ENCODE measurements at places on chromosomes 13 and 19. TPM values are rescaled to one million over a fixed set of nuclear protein-coding genes. Genes with fewer than 3 reads are reported as not detected.

The SCN1B gene
- polyA plus RNA-seq, result 1.5 TPM

The PSG1 gene
- not detected for polyA plus RNA-seq

The ATP4B gene
- not detected for polyA plus RNA-seq

The TTC9B gene
- polyA plus RNA-seq, result 111 TPM

The ADGRE2 gene
- not detected for polyA plus RNA-seq

The NOP53 gene
- polyA plus RNA-seq, result 65.0 TPM

The TMEM145 gene
- 30.9 TPM for polyA plus RNA-seq

The TEX29 gene
- polyA plus RNA-seq, result not detected

The PSG7 gene
- polyA plus RNA-seq, result not detected

The ITGBL1 gene
- 0.84 TPM for polyA plus RNA-seq

The ZNF221 gene
- polyA plus RNA-seq, result 7.4 TPM

The GPR183 gene
- polyA plus RNA-seq, result not detected

The KCNRG gene
- polyA plus RNA-seq, result 6.7 TPM

The CNFN gene
- polyA plus RNA-seq, result not detected

The TTYH1 gene
- polyA plus RNA-seq, result 36.1 TPM

The ZSWIM9 gene
- 4.7 TPM for polyA plus RNA-seq

The ZNF578 gene
- 0.47 TPM for polyA plus RNA-seq

The PSG11 gene
- not detected for polyA plus RNA-seq

The LRRC8E gene
- not detected for polyA plus RNA-seq

The HNRNPA1L2 gene
- 20.7 TPM for polyA plus RNA-seq

The ZNF728 gene
- not detected for polyA plus RNA-seq

The IRGQ gene
- 156 TPM for polyA plus RNA-seq

The F10 gene
- polyA plus RNA-seq, result not detected

The CDK8 gene
- polyA plus RNA-seq, result 51.0 TPM

The PLVAP gene
- not detected for polyA plus RNA-seq

The CFAP97D2 gene
- polyA plus RNA-seq, result not detected

The PCDH20 gene
- 8.0 TPM for polyA plus RNA-seq

The PPM1N gene
- polyA plus RNA-seq, result 1.8 TPM

The ADAMTS10 gene
- 143 TPM for polyA plus RNA-seq

The CACNG6 gene
- 0.60 TPM for polyA plus RNA-seq

The NLRP7 gene
- polyA plus RNA-seq, result not detected

The RASIP1 gene
- polyA plus RNA-seq, result 0.26 TPM

The GDF15 gene
- polyA plus RNA-seq, result 1.6 TPM

The APOC4 gene
- not detected for polyA plus RNA-seq

The CEACAM1 gene
- polyA plus RNA-seq, result 0.12 TPM

The PEAK3 gene
- polyA plus RNA-seq, result not detected

The STK24 gene
- 72.9 TPM for polyA plus RNA-seq

The MIA gene
- polyA plus RNA-seq, result 4.0 TPM

The DCLK1 gene
- 118 TPM for polyA plus RNA-seq

The TEKTIP1 gene
- not detected for polyA plus RNA-seq

The DCUN1D2 gene
- 55.9 TPM for polyA plus RNA-seq

The ACTL9 gene
- not detected for polyA plus RNA-seq

The NFIX gene
- not detected for polyA plus RNA-seq

The NKG7 gene
- not detected for polyA plus RNA-seq

The TEX26 gene
- polyA plus RNA-seq, result not detected

The BSG gene
- 209 TPM for polyA plus RNA-seq

The LATS2 gene
- 2.6 TPM for polyA plus RNA-seq

The SPRED3 gene
- polyA plus RNA-seq, result 4.9 TPM

The RETN gene
- polyA plus RNA-seq, result not detected

The GARIN5A gene
- polyA plus RNA-seq, result 6.5 TPM

The CD33 gene
- polyA plus RNA-seq, result not detected

The GRK1 gene
- 0.06 TPM for polyA plus RNA-seq

The ARHGEF7 gene
- polyA plus RNA-seq, result 155 TPM

The ZNF358 gene
- polyA plus RNA-seq, result 22.0 TPM

The ZNF844 gene
- 11.1 TPM for polyA plus RNA-seq

The OR7C1 gene
- not detected for polyA plus RNA-seq

The PRPF31 gene
- 76.6 TPM for polyA plus RNA-seq

The SWSAP1 gene
- 2.1 TPM for polyA plus RNA-seq

The HDGFL2 gene
- 79.7 TPM for polyA plus RNA-seq
